ENCODE measurements at places on chromosomes 11 and 22.
A peak's percentile ranks its signal among the peaks of the same experiment; 100 is the strongest.

GRCh38 chr22:41757502-41757901 is 43.0 kb upstream of the CCDC134 start:
- no peak for DNase-seq

DNA sequence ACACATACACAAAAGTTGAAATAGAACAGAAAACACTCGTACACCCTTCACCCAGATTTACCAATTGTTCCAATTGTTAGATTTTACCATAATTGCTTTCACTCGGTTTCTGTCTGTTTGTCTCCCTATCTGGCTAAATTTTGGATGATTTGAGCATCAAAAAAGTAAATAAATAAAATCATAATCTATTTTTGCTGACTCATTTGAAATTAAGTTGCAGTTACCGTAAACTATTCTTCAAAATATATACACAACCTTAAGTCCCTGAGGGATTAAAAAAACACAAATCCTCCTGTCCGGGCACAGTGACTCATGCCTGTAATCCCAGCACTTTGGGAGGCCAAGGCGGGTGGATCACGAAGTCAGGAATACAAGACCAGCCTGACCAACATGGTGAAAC is 81.3 kb upstream of the SYT9 start:
- DNase-seq = no peak

DNA sequence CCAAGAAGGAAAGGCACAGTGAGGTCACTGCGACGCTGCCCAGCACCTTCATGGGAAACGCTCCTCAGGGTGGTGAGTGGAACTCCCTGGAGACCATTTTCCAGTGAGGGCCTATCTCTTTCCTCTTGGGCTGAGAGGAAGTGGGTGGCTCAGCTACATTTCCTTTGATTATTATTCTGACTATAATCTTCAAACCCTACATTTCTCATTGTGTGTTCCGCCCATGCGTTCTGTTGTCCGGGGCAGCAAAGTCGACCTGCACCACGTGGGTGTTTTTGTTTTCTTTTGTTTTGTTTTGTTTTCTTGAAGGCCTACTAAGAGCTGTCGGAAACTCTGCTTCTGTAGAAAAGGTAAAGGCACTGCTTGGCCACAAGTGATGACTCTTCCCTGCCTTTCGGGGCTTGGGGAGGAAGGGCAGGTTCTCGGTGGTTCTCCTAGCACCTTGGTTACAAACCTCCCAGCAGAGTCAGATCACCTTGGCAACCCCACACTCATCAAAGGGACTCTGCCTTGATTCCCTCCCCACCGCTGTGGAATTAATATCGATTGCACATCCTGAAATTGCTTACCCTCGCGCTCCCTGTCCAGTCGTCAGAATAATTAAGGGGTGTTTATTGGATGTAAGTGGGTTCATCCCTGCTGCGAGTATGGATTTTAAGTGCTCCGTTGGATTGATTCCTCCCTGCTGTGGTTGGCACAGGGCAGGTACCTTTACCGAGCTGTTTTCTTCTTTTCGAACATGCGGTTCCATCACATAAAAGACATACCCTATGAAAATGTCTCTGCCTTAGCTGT is 7.3 kb downstream of the PARVB start:
- peak; percentile 17 for DNase-seq

- DNase-seq = no peak
These were observed 107.8 kb upstream of the MTNR1B start for GRCh38 chr11:92861634-92862033.

- DNase-seq = no peak
These were observed 969 bp downstream of the SERPIND1 start for GRCh38 chr22:20774882-20775281.

GRCh38 chr11:34915136-34916014 is 804 bp downstream of the APIP start:
- no peak for DNase-seq

GRCh38 chr22:41513391-41513790 is 30.9 kb downstream of the POLR3H start:
- DNase-seq = no peak

- DNase-seq = no peak
These were observed 143.9 kb downstream of the CADM1 start for GRCh38 chr11:115360186-115360824.

Data from activated naive CD4-positive, alpha-beta T cell treated with Interleukin-2 at 50 U/mL for 16 hours (primary cell).